Upper lobe of left lung (tissue), 6 donors: ENCODE measurements at places on chromosomes 16 and 17.

- H3K27me3 ChIP-seq: no peaks in the 10 kb centered on the region
- peaks cover 9% of the 10 kb centered on the region for H3K4me1 ChIP-seq
- no peak overlapping the region for H3K27ac ChIP-seq
- peak; percentile 53 for DNase-seq
- no peak overlapping the region for H3K4me3 ChIP-seq
Observed at GRCh38 chr16:89001117-89002027, 24.4 kb upstream of the CBFA2T3 start.

DNA sequence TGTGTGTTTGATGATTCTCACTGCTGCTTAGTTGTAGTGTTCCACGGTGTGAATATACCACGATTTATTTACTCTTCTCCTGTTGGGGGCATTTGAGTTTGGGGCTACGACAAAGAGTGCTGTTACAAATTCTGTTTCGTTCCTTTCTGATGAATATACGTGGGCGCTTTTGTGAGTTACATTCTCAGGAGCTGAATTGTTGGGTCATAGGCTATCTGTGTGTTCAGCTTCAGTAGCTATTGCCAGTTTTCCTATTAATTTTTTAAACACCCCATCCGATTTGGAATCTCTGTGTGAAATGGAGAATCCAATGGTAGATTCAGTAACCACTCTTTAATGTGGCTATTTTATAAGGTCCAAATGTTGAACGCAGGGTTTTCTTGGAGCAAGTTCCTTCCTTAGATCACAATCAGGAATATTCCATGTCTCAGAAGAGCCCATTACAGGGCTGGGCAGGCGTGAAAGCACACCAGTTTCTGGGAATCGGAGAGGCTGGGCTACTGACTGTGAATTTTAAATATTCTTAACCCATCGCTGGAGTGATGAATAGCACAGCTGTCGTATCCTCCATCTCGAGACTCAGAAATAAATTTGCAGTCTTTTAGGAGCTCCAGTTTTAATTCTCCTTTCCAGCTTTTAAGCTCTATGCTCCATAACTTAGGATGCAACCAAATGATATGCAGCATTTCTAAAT is 115.9 kb downstream of the PITPNC1 start:
- no peak overlapping the region for H3K27ac ChIP-seq
- H3K36me3 ChIP-seq: no peaks in the 10 kb centered on the region
- H3K4me3 ChIP-seq: no peak overlapping the region
- DNase-seq: no peak

DNA sequence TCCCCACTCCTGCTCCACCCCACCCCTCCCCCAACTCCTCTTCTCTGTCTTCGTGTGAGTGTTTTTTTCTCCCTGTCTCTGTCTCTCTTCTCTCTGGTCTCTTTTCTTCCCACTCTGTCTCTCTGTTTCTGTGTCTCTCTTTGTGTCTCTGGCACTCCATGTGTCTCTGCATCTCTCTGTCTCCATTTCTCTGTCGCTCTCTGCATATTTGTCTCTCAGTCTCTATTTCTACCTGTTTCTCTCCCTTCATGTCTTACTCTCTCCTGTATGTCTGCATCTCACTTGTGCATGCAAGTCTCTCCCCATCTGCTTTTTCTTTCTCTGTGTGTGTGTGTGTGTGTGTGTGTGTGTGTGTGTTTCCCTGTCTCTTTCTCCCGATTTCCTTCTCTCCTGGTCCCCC is 68.2 kb downstream of the LYRM1 start:
- no peak overlapping the region for H3K27ac ChIP-seq
- H3K4me3 ChIP-seq: no peak overlapping the region
- DNase-seq: no peak
- H3K27me3 ChIP-seq: no peaks in the 10 kb centered on the region

- H3K4me1 ChIP-seq: peaks cover 40% of the 10 kb centered on the region
- H3K27ac ChIP-seq: peak overlapping the region; percentile 94
- no peaks in the 10 kb centered on the region for H3K27me3 ChIP-seq
- H3K4me3 ChIP-seq: peak overlapping the region; percentile 92
- peak; percentile 45 for DNase-seq
Observed at GRCh38 chr17:75457047-75457654, 716 bp downstream of the TMEM94 start.

- peak overlapping the region; percentile 25 for H3K27ac ChIP-seq
- no peaks in the 10 kb centered on the region for H3K36me3 ChIP-seq
- no peak overlapping the region for H3K4me3 ChIP-seq
- peaks cover 39% of the 10 kb centered on the region for H3K4me1 ChIP-seq
- DNase-seq: no peak
- H3K27me3 ChIP-seq: no peaks in the 10 kb centered on the region
Observed at GRCh38 chr17:36196131-36196486, 449 bp downstream of the CCL3L1 start.

- H3K27me3 ChIP-seq: no peaks in the 10 kb centered on the region
- H3K27ac ChIP-seq: no peak overlapping the region
- no peaks in the 10 kb centered on the region for H3K4me1 ChIP-seq
- H3K36me3 ChIP-seq: no peaks in the 10 kb centered on the region
- no peak overlapping the region for H3K4me3 ChIP-seq
Observed at GRCh38 chr16:47884116-47884725, 271.6 kb downstream of the ABCC12 start.

DNA sequence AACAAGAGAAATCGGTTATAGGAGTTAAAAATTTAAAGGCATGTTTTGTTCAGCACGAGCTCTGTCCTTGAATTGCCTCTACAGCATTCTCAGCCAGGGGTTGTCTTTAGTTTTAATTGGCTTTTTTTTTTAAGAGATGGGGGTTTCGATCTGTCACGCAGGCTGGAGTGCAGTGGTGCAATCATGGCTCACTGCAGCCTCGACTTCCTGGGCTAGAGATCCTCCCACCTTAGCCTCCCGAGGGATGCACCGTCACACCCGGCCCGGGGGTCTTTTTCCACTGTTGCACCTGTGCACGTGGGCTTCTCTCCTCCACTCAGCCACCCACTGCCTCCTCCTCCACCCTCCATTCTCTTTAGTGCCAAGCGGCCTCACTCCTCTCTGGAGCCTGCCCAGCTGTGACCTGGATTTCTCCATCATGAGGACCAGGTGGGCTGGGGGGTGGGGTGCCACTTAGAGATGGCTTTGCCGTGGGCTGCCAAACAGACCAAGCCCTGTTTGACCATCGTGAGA is 106.8 kb upstream of the SEC14L1 start:
- no peaks in the 10 kb centered on the region for H3K27me3 ChIP-seq
- no peaks in the 10 kb centered on the region for H3K36me3 ChIP-seq
- H3K27ac ChIP-seq: no peak overlapping the region
- no peaks in the 10 kb centered on the region for H3K4me1 ChIP-seq
- no peak overlapping the region for H3K4me3 ChIP-seq
- no peak for DNase-seq

DNA sequence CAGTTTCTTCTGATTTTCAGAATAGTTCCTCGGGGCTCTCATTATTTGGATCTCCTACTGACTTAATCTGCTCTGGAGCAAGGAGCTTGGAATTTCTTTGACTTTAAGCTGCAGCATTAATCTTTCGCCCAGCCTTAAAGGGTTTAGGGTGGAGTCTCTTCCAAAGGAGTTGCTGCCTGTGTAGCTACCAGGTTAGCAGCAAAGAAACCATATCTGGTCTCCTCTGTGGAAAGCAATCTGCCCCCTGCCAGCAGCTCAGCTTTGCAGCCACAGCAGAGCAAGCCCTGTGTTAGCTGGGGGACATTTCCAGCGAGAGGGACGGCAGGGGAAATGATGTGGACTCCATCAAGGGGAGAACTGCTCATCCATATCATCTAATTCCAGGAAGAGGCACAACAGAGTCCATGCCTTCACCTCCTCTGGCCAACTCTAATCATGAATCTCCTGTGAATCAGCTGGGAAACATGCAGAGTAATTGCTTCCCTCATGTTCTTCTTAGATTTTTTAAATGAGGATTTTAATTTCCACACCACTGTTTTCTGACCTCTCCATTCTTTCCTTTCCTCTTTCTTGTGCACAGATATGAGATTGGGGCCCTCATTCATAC is 827.6 kb upstream of the CA10 start:
- H3K27ac ChIP-seq: no peak overlapping the region
- H3K27me3 ChIP-seq: no peaks in the 10 kb centered on the region
- no peak overlapping the region for H3K4me3 ChIP-seq
- DNase-seq: no peak
- H3K4me1 ChIP-seq: no peaks in the 10 kb centered on the region

DNA sequence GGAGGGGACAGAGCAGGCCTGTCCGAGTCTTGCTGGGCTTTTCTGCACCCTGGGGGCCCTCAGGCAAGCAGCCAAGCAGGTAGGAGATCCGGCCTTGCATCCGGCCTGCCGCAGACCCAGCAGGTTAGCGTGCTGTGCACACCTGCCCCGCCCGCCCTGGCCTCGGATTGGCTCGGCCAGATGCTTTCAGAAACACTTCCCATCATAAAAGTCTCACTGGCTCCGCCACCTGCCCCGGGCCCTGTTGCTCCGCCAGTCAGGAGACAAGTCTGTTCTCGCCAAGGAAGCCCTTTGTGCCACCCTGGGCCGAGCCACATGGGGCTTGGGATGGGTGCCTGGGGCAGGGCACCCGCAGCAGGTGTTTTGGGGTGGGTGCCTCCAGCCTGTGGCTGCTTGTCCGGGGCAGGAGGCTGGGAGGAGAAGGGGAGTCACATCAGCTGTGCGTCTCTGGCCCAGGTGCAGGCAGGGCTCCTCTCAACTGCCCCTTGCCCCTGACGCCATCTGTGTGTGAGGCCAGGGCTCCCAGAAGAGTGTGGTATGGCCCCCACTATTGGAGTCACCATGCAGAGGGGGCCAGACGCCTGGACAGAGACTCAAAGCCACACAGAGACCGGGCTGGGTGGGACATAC is 228.2 kb upstream of the GSE1 start:
- H3K4me3 ChIP-seq: no peak overlapping the region
- DNase-seq: peak; percentile 80
- H3K4me1 ChIP-seq: peaks cover 11% of the 10 kb centered on the region
- H3K36me3 ChIP-seq: no peaks in the 10 kb centered on the region
- no peaks in the 10 kb centered on the region for H3K27me3 ChIP-seq

GRCh38 chr17:7703584-7704479 is 1.2 kb upstream of the EFNB3 start:
- peaks cover 6% of the 10 kb centered on the region for H3K27me3 ChIP-seq
- H3K36me3 ChIP-seq: peaks cover 25% of the 10 kb centered on the region
- no peak overlapping the region for H3K4me3 ChIP-seq
- DNase-seq: no peak

- H3K4me1 ChIP-seq: no peaks in the 10 kb centered on the region
- H3K27ac ChIP-seq: no peak overlapping the region
- no peaks in the 10 kb centered on the region for H3K36me3 ChIP-seq
- no peak overlapping the region for H3K4me3 ChIP-seq
- no peaks in the 10 kb centered on the region for H3K27me3 ChIP-seq
Observed at GRCh38 chr17:72373910-72374741, 253.3 kb downstream of the SOX9 start.

GRCh38 chr17:43329183-43329582 is 69.6 kb upstream of the ARL4D start:
- H3K4me3 ChIP-seq: no peak overlapping the region
- DNase-seq: no peak
- peaks cover 7% of the 10 kb centered on the region for H3K4me1 ChIP-seq
- H3K27ac ChIP-seq: no peak overlapping the region

DNA sequence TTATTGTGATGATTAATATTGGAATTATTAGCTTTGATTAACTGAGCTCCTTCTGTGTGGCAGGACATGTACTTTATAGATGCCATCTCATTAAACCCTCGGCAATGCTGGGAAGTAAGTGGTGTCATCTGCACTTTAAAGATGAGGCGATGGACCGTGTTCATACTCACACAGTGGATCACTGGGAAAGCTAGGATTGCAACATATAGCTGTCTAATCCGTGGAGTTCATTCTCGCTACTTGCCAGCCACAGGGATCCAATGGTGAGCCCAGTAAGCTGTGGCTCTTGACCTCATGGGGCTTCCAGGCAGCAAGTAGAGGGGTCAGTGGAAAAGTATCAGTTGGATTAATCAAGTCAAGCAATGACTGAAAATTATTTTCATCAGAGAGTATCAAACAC is 587.9 kb downstream of the CDH13 start:
- DNase-seq: no peak
- H3K27ac ChIP-seq: no peak overlapping the region
- no peak overlapping the region for H3K4me3 ChIP-seq
- H3K36me3 ChIP-seq: no peaks in the 10 kb centered on the region

DNA sequence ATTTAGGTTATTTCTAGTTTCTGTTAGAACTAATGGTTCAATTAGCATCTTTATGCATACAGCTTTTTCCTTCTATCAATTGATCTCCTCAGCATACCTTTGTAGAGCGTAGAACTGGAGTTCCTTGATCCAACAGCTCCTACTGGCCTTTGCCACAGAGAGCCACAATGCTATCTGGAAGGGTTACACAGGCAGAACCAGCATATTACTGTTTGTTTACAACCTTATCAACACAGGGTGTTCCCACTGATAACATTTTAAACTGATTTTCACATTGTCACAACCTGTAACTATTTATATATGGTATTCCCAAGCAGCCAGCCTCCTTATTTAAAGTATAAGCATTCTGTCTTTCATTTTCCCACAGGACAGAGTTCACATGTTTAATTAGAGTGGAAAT is 382.2 kb downstream of the MAF start:
- no peak for DNase-seq
- H3K4me3 ChIP-seq: no peak overlapping the region
- H3K36me3 ChIP-seq: no peaks in the 10 kb centered on the region
- H3K27me3 ChIP-seq: no peaks in the 10 kb centered on the region
- H3K4me1 ChIP-seq: no peaks in the 10 kb centered on the region

DNA sequence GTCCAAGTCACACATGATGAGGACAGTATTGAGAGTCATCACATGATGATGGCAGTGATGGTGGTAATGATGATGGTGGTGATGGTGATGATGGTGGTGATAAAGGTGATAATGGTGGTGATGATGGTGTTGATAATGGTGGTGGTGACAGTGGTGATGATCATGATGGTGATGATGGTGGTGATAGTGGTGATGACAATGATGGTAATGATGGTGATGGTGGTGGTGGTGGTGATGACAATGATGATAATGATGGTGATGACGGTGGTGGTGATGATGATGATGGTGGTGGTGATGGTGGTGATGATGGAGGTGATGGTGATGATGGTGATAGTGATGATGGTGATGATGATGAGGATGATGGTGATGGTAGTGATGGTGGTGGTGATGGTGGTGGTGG is 190.2 kb upstream of the ZNF469 start:
- DNase-seq: no peak
- H3K27me3 ChIP-seq: no peaks in the 10 kb centered on the region

GRCh38 chr17:47621293-47622179 is 28.2 kb upstream of the KPNB1 start:
- no peaks in the 10 kb centered on the region for H3K4me1 ChIP-seq
- DNase-seq: no peak
- no peak overlapping the region for H3K4me3 ChIP-seq
- no peaks in the 10 kb centered on the region for H3K27me3 ChIP-seq

- no peaks in the 10 kb centered on the region for H3K27me3 ChIP-seq
- peak overlapping the region; percentile 39 for H3K27ac ChIP-seq
- no peaks in the 10 kb centered on the region for H3K36me3 ChIP-seq
Observed at GRCh38 chr16:67413978-67414911, 2.0 kb downstream of the ZDHHC1 start.
